ENCODE measurements at places on chromosomes 11 and 22.

- peak; percentile 81 for DNase-seq
Measured at GRCh38 chr11:6234387-6235107, at the start of gene FHIP1B. TSS of gene FHIP1B (minus strand) at chr11:6234636. CDS start at chr11:6224516, 10,120 bp downstream.

DNA sequence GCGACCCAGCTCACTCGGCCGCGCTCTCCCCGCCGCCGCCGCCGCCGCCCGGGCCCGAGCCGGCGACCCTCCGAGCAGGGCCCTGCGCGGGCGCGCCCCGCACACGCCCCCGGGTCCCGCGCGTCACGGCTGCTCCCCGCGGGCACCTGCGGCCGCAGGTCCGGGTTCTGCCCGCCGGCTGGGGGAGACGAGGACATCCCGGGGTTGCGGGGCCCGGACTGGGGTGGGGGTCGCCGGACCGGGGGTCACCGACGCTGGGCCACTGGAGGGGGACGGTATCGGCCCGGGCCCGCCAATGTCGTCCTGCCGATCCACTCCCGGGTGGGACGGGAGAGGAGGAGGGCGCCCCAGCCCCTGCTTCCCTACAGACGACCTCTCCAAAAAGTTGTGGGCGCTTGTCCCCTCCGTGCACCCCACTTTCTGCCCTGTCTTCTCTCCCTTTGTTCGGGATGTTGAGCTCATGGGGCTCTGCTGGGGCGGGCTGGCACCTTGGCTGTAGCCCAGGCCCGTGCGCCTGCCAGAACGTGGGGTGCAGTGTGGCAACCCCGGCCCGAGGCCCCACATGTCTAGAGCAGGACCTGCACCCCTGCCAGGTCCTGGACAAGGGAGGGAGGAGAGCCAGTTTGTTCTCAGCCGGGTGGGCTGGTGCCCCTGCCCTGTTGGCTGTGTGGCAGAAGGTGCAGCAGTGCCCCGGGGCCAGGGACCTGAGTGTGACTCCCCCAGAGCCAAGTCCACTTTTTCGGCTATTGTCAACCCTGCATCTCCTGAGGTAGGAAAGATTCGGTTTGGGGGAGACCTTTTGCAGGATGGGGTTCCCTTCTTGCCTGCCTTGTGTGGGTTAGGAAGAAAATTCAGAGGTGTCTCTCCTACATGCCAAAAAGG, 40.2 kb upstream of the CELSR1 start:
- no peak for DNase-seq

GRCh38 chr11:33734441-33735270, 1.6 kb downstream of the CD59 start:
- DNase-seq, result no peak

GRCh38 chr11:130638033-130638432, 189.6 kb downstream of the ADAMTS15 start:
- DNase-seq, result no peak

DNA sequence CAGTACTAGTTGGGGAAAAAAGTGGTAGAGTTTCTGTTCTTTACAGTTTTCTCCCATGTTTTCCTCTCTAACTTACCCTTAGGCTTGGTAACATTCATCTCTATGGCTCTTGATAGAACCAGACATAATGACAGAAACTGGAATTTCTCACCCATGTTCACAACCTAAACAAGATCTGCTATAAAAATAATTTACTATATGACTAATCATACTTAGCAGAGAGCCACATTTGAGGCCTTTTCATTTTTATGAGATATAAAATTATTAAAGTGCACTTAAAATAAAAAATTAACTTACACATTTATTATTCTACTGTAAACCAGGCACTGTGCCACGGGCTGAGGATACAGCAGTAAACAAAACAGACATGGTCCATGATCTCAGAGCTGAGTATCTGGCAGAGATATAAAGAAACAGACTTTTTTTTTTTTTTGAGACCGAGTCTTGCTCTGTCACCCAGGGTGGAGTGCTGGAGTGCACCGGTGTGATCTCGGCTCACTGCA, 98.1 kb downstream of the GAB2 start:
- no peak for DNase-seq

GRCh38 chr11:80255021-80255420, 814.2 kb upstream of the TENM4 start:
- no peak for DNase-seq

DNA sequence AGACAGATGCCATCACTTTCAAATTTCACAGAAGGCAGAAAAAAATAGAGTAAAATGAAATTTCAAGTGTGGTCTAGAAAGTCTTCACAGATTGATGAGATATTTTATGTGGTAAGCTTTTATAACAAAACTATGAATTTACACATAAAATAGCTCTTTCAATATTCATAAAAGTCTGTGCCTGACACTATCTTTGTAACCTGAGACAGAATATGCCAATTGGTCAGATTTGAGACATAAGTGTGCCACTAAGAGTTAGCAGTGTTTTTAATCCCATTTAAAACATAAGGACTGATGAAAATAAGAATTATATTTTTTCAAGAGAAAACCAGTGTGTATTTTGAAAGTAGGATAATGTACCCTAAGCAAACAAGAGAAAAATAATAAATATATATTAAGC, 769.5 kb upstream of the LUZP2 start:
- DNase-seq, result no peak

DNA sequence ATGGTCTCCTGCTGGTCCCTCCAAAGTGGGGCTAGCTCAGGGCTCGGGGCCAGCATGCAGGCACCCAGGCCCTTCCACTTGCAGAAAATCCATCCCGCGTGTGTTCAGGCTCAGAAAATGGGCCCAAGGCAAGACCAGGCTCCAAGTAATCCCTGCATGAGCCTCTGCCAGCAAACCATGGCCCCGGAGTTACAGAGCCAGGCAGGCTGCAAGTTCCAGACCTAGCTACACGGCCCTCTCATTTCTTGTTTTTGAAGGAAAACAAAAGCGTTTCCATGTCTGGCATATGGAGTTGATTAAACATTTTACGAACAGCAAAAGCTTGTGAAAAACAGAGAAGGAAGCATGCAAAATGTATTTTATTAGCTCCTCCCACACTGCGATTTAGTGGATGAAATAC, 29.7 kb downstream of the KIAA0930 start:
- no peak for DNase-seq

GRCh38 chr22:31235081-31235480, 23.0 kb downstream of the LIMK2 start:
- DNase-seq, result no peak

DNA sequence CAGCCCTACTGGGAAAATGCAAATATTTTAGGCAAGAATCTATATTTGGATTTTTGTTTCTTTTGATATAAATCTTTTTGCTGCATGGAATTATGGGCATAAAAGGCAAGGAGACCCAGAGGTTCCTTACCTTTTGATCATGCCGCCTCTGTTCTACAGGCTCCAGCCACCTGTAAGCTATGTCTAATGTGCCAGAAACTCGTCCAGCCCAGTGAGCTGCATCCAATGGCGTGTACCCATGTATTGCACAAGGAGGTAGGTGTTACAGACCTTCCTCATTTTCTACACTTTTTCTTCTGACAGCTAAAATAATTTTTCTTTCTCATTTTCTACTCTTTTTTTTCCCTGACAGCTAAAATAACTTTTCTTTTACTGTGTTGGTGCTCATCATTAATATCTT, 8.2 kb upstream of the BACE1-AS start:
- DNase-seq, result no peak
